Heart right ventricle (tissue), 16 donors: ENCODE measurements at places on chromosomes 5 and 9. TPM values are rescaled to one million over a fixed set of nuclear protein-coding genes. Genes with fewer than 3 reads are reported as not detected.

GRCh38 chr5:147458581-147458980 lies 51.3 kb downstream of the DPYSL3 start:
- no peak overlapping the region for H3K27ac ChIP-seq
- peaks cover 19% of the 10 kb centered on the region for H3K4me1 ChIP-seq
- H3K4me3 ChIP-seq, result no peak overlapping the region
- H3K36me3 ChIP-seq, result no peaks in the 10 kb centered on the region

FABP6 gene
- 1.2 TPM for total RNA-seq

DNA sequence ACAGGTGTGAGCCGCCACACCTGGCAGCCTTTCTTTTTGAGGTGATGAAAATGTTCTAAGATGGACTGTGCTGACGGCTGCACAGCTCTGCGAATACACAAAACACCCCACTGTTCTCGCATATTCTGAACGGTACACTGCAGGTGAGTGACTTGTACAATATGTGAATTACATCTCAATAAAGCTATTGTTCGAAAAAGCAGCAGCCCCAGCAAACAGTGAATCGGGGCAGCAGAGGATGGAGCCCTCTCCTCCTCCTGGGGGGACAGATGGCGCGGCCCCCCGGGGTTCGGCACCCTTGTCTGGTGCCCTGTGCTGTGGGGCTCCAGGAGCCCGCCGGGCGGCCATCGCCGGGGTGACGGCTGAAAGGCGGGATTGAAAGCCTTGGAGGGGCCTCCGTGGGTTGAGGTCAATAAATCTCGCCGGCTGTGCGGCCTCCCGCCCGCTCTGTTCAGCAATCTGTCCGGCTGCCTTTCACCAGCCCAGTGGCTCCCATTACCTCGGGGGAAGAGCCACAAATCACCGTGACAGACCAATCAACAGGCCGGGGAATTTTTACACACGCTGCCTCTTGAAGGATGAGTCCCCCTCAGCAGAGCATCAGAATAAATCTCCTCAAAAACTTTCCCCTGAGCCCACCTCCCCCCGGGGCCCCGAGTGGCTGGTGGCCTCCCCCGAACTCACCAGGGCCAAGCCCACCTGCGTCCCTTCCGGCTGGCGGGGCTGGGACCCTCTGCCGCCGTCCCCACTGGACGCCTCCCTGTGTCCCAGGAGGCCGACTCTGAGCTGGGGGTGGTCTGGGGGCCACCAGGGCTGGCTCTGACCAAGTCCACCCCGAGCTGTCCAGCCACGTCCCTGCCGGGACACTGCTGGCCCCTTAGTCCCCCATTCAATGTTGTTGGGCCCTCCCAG lies 37.8 kb upstream of the TMEM250 start:
- H3K4me1 ChIP-seq, result no peaks in the 10 kb centered on the region
- H3K27me3 ChIP-seq, result peaks cover 25% of the 10 kb centered on the region
- no peak overlapping the region for H3K27ac ChIP-seq
- no peak overlapping the region for H3K4me3 ChIP-seq
- H3K36me3 ChIP-seq, result no peaks in the 10 kb centered on the region

DNA sequence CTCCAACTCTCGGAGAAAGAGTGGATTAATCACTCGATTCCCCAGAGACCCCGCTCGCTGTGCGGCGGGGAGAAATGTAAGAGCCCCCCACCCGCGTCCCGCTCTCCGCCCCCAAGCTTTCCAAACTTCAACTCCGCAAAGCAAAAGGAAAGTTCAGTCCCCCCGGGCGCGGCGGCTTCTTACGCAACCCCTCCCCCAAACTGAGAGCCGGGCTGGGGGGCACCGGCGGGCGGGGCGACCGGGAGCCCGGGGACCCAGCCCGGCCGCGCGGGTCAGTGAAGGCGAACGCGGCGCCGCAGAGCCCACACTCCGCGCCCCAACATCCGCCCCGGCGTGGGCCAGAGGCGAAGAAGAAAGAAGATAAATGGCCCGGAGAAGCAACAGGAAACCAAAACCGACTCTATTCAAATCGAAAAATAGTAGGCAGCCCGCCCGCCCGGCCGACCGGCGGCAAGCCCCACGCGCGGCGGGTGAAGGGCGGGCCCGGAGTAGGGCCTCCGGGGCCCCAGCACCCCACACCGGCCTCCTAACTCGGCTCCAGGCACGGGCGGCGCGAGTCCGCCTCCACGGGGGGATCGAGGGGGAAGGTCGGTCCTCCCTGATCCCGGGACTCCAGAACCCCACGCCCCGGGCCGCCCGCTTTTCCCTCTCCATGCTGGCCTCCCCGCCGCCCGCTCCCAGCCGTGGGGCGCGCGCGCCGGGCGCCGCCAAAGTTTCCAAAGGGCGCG lies 720 bp downstream of the NOTCH1 start:
- H3K27ac ChIP-seq, result peak overlapping the region; percentile 98
- peak overlapping the region; percentile 96 for H3K4me3 ChIP-seq
- DNase-seq, result no peak
- H3K4me1 ChIP-seq, result peaks cover 68% of the 10 kb centered on the region
- H3K27me3 ChIP-seq, result no peaks in the 10 kb centered on the region

TSSK1B gene
- 0.11 TPM for total RNA-seq

- no peak overlapping the region for H3K27ac ChIP-seq
- no peak overlapping the region for H3K4me3 ChIP-seq
- no peaks in the 10 kb centered on the region for H3K36me3 ChIP-seq
- no peak for DNase-seq
Measured at GRCh38 chr9:94937214-94937903, 210.9 kb downstream of the AOPEP start.

DNA sequence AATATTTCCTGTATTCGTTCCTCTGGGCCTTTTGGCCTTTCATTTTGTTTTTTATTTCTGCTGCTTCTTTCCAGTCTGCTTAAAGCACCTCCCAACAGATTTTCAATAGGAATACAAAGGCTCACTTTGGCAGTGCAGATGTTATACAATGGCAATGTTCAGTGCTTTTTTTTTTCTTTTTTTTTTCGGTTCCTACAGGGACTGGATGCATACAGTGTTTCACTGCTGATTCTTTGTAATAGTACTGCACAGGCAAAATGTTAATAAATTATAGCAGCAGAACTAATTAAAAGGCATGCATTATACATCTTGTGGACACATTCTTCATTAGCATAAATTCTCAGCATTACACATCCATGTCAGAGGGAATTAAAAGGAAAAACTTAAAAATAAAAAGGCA lies 356.6 kb upstream of the C9orf72 start:
- H3K27ac ChIP-seq, result no peak overlapping the region
- DNase-seq, result no peak
- no peaks in the 10 kb centered on the region for H3K4me1 ChIP-seq

GRCh38 chr5:168603746-168604145 lies 24.6 kb upstream of the PANK3 start:
- no peaks in the 10 kb centered on the region for H3K27me3 ChIP-seq
- no peaks in the 10 kb centered on the region for H3K36me3 ChIP-seq
- no peaks in the 10 kb centered on the region for H3K4me1 ChIP-seq
- no peak overlapping the region for H3K27ac ChIP-seq
- DNase-seq, result no peak
- H3K4me3 ChIP-seq, result no peak overlapping the region

DNA sequence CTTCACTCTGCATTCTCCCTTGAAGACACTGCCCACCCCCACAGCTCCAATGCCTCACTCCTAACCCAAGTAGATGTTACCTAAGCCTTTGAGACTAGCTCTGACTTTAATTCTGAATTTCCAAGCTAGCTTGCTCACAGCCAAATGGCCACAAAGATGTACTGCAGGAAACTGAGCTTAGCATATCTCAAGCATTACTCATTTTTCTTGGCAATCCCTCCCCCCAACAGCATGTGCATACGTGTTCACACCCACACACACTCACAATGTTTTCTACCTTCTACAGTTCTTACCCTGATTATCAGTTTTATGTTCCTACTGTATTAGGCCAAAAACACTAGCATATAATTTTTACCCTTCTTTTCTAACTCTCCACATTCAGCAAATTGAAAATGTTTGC lies 13.7 kb upstream of the GRIA1 start:
- H3K36me3 ChIP-seq, result no peaks in the 10 kb centered on the region
- peaks cover 3% of the 10 kb centered on the region for H3K4me1 ChIP-seq
- no peak for DNase-seq
- H3K27me3 ChIP-seq, result no peaks in the 10 kb centered on the region
- no peak overlapping the region for H3K27ac ChIP-seq
- no peak overlapping the region for H3K4me3 ChIP-seq

GRCh38 chr9:91038483-91039124 lies 237.0 kb downstream of the SYK start:
- no peaks in the 10 kb centered on the region for H3K36me3 ChIP-seq
- DNase-seq, result no peak
- no peak overlapping the region for H3K27ac ChIP-seq
- peaks cover 15% of the 10 kb centered on the region for H3K4me1 ChIP-seq
- no peaks in the 10 kb centered on the region for H3K27me3 ChIP-seq
- no peak overlapping the region for H3K4me3 ChIP-seq
